ENCODE measurements at places on chromosomes 7 and 10. TPM values are rescaled to one million over a fixed set of nuclear protein-coding genes. Genes with fewer than 3 reads are reported as not detected.

The LLCFC1 gene
- total RNA-seq, result not detected

The WDR86 gene
- total RNA-seq, result 0.20 TPM

The OPN4 gene
- not detected for total RNA-seq

The FEZF1 gene
- total RNA-seq, result not detected

The CFAP58 gene
- total RNA-seq, result 0.07 TPM

Measured in A549 treated with DMSO at 1 μM for 4 hours (cell line).